Mucosa of gallbladder (tissue), 1 donor: ENCODE measurements at places on chromosomes 12 and 14. TPM values are rescaled to one million over a fixed set of nuclear protein-coding genes. Genes with fewer than 3 reads are reported as not detected.

Gene ASB2
- total RNA-seq = 28.0 TPM

Gene ERP27
- 0.49 TPM for total RNA-seq

Gene TOMM20L
- not detected for total RNA-seq

Gene PTPRQ
- 1.3 TPM for total RNA-seq

Gene DAO
- not detected for total RNA-seq

Gene MSI1
- 2.6 TPM for total RNA-seq

Gene ARHGEF25
- total RNA-seq = 26.2 TPM

Gene PROX2
- 0.06 TPM for total RNA-seq

Gene TEX52
- not detected for total RNA-seq

Gene GPRC5A
- 7.2 TPM for total RNA-seq

Gene JPH4
- 1.2 TPM for total RNA-seq

Gene LYZ
- total RNA-seq = 1,541 TPM

Gene MAP1LC3B2
- total RNA-seq = 0.46 TPM
